ENCODE measurements at places on chromosomes 3 and 15. TPM values are rescaled to one million over a fixed set of nuclear protein-coding genes. Genes with fewer than 3 reads are reported as not detected.

ROPN1B gene
- not detected for total RNA-seq

SHC4 gene
- 16.1 TPM for total RNA-seq

GRCh38 chr3:132626955-132627354 is 29.9 kb downstream of the ACKR4 start:
- no peak for DNase-seq

GRCh38 chr15:42011074-42011473 is 9.8 kb downstream of the PLA2G4E start:
- no peak for DNase-seq

- DNase-seq: no peak
Observed at GRCh38 chr3:177563243-177563780, 366.0 kb upstream of the TBL1XR1 start.
